ENCODE measurements at places on chromosomes 5 and 9.

- H3K4me3 ChIP-seq, result no peak overlapping the region
- H3K36me3 ChIP-seq, result no peaks in the 10 kb centered on the region
- no peak overlapping the region for H3K27ac ChIP-seq
- H3K4me1 ChIP-seq, result no peaks in the 10 kb centered on the region
- no peaks in the 10 kb centered on the region for H3K27me3 ChIP-seq
- DNase-seq, result peak; percentile 33
Measured at GRCh38 chr5:135435467-135436330, 11.4 kb downstream of the DCANP1 start.

DNA sequence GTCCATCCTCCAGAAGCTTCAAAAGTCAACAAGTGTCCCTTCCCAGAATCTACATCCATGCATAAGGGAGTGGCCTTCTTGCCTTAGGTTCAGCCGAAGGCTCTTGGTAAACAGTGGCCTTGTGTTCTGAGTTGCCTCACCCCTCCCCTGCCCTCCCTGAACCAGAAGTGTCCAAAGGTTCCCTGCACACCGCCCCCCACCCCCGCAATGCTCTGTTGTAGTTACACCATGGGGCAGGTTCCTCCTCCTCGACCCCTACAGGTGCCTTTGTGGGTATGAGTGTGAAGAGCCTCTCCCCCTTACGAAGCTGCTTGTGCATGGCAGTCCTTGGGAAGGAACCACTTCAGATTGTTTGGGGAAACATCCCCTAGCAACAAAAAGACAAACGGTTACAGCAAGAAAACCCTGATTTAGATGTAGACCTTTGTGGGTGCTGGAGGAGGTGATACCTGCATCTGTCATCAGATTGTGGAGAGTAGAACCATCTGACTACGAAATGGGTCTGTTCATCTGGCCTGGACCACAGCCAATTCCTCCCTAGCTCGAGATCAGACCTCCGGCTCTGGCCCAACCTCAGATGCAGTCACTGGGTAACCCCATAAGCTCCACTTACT, 7.1 kb downstream of the SPACA9 start:
- H3K4me1 ChIP-seq, result no peaks in the 10 kb centered on the region
- no peak overlapping the region for H3K4me3 ChIP-seq
- no peak for DNase-seq
- no peaks in the 10 kb centered on the region for H3K36me3 ChIP-seq
- no peak overlapping the region for H3K27ac ChIP-seq

DNA sequence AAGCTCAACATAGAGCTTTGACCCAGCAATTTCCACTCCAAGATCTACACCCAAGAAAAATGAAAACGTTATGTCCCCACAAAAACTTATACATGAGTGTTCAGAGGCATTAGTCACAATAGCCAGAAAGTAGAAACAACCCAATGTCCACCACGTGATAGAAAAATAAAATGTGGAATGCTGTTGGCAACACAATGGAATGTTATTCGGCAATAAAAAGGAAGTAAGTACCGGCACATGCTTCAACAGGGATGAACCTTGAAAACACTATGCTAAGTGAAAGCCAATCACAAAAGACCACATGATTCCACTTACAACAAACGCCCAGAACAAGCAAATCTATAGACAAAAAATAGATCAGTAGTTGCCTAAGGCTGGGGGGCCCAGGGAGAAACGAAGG, 6.0 kb downstream of the UBQLN1 start:
- H3K4me3 ChIP-seq, result no peak overlapping the region
- no peak overlapping the region for H3K27ac ChIP-seq
- no peaks in the 10 kb centered on the region for H3K27me3 ChIP-seq
- H3K4me1 ChIP-seq, result 0 out of 2 replicates have a peak, but pooled peaks cover 2% of the 10 kb centered on the region

DNA sequence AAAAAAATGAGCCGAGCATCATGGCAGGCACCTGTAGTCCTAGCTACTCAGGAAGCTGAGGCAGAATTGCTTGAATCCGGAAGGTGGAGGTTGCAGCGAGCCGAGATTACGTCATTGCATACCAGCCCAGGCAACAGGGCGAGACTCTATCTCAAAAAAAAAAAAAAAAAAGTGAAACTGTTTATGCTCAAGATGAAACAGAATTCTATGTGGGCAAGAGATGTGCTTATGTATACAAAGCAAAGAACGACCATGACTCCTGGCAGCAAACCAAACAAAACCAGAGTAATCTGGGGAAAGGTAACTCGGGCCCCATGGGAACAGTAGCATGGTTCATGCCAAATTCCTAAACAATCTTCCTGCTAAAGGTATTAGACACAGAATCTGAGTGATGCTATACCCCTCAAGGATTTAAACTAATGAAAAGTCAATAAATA, 32.6 kb upstream of the PLAC8L1 start:
- H3K4me1 ChIP-seq, result no peaks in the 10 kb centered on the region
- no peak for DNase-seq
- H3K36me3 ChIP-seq, result peaks cover 46% of the 10 kb centered on the region
- H3K27ac ChIP-seq, result no peak overlapping the region
- H3K27me3 ChIP-seq, result no peaks in the 10 kb centered on the region

DNA sequence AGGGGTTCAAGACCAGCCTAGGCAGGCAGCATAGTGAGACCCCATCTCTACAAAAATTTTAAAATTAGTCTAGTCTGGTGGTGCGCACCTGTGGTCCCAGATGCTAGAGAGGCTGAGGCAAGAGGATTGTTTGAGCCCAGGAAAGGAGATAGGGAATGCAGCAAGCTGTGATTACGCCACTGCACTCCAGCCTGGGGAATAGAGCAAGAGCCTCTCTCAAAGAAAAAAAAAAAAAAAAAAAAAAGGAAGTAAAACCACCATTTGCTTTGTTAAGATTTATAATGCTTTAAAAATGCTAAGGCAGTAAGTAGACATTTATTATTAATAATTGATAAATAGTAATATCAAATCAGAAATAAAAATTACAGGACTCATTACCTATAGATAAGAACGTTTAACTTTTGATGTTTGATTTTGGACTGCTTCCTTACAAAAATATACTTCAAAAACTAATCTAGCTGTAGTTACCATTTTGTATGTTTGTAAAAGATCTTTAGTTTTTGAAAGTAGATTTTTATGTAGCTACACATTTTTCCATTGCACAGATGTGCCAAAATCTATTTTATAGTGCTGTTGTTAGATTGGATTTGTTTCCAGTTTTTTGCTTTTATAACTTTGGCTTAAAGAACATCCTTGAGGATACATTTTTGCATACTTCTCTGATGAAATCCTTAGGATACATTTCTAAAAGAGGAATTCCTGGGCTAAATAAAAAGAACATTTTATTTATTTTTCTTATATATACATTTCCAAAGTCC, 86.4 kb downstream of the INIP start:
- no peaks in the 10 kb centered on the region for H3K36me3 ChIP-seq
- no peaks in the 10 kb centered on the region for H3K4me1 ChIP-seq
- no peak overlapping the region for H3K4me3 ChIP-seq
- H3K27ac ChIP-seq, result no peak overlapping the region

- H3K27me3 ChIP-seq, result no peaks in the 10 kb centered on the region
- no peak overlapping the region for H3K27ac ChIP-seq
- no peak for DNase-seq
- no peaks in the 10 kb centered on the region for H3K4me1 ChIP-seq
- H3K36me3 ChIP-seq, result no peaks in the 10 kb centered on the region
Measured at GRCh38 chr5:32332966-32333365, 20.2 kb upstream of the MTMR12 start.

DNA sequence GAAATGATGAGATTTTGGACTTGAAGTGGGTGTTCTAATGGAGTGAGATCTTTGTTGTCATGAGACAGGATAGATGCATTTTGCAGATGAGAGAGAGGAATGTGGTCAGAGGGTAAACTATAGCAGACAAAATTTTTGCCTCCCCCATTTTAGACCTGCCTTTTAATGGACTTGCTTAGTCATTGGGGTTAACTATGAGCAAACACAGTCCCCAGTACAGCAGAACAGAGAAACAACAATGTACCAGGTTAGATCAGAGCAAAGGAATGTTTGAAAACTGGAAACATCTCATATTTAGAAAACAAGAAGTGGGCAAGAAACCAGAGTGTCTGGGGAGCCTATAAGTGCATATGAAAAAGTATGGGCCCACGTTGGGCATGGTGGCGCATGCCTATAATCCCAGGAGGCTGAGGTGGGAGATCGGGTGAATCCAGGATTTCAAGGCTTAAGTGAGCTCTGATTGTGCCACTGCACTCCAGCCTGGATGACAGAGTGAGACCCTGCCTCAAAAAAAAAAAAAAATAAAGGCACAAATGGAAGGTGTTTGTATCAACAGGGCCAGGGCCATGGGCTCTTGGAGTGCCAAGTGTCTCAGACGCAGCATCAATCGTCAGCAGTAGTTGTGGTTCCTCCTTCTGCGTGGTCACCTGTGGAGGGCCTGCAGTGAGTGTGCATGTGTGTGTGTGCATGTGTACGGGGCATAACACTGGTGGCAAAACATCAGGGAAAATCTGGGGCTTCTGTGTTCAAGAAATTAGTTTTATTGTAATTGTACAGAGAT, 214.4 kb upstream of the S1PR3 start:
- H3K36me3 ChIP-seq, result no peaks in the 10 kb centered on the region
- DNase-seq, result no peak
- no peaks in the 10 kb centered on the region for H3K4me1 ChIP-seq

DNA sequence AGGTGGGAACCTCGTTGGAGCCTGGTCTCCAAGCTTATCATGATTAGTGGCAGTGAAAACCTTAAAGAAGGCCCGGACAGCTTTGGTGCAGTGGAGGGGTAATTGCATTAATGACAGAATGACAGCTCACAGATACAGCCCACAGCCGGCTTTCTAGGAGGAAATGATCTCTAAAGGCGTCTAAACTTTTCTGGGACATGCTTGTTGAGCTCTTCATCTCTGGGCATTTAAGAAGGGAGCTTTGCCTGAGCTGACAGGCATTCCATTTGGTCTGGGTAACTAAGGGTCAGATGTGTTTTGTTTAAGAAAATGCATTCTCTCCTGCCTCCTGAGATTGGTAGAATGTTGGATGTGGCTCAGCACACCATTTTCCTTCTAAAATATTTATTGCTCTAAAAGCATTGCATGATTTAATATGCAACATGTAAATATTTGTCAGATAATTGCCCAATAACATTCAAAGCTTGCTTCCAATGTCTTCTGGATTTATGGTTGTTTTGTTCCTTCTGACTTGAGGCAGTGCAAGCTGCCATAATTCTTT, 4.0 kb downstream of the ANKRD33B start:
- H3K27me3 ChIP-seq, result peaks cover 41% of the 10 kb centered on the region
- no peak overlapping the region for H3K4me3 ChIP-seq
- no peaks in the 10 kb centered on the region for H3K36me3 ChIP-seq
- no peak for DNase-seq
- no peak overlapping the region for H3K27ac ChIP-seq
- peaks cover 9% of the 10 kb centered on the region for H3K4me1 ChIP-seq
